ENCODE measurements at places on chromosomes 6 and 20.
A peak's percentile ranks its signal among the peaks of the same experiment; 100 is the strongest.

GRCh38 chr6:32954986-32955802, 2.3 kb upstream of the HLA-DMA start:
- no peak for DNase-seq

DNA sequence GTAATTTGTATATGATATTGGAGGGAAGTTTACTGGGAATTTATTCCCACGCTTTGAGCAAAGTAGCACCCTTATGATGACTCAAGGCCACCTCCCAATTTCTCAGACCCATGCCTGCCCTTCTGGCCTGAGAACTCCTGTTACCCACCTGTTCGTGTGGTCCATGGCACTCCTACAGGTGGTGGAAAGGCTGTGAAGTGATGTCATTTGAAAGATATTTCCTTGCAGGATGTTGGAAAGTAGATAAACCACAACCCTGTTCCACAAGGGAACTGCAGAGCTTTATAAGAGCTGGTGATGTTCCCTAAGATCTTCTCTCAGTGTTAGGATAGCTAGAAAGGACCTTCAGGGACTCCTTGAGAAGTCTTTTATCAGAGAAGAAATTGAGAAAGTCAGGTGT, 70.5 kb downstream of the ADGRG6 start:
- no peak for DNase-seq

GRCh38 chr6:130934848-130935585, 107.8 kb downstream of the SMLR1 start:
- DNase-seq = no peak

GRCh38 chr6:152905551-152906299, 77.1 kb downstream of the FBXO5 start:
- no peak for DNase-seq

GRCh38 chr6:78492351-78493017, 374.9 kb upstream of the IRAK1BP1 start:
- no peak for DNase-seq

DNA sequence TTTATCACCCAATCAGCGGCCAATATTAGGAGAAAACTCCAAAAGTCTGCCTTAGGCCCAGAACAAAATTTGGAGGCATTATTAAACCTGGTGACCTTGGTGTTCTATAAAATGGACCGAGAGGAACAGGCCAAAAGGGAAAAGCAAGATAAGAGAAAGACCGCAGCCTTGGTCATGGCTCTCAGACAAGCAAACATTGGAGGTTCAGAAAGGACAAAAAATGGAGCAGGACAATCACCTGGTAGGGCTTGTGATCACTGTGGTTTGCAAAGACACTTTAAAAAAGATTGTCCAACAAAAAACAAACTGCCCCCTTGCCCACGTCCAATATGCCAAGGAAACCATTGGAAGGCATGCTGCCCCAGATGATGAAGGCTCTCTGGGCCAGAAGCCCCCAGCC, 31.2 kb downstream of the CEP85L start:
- DNase-seq = no peak

- peak; percentile 24 for DNase-seq
These were observed 168.7 kb upstream of the PRSS16 start for GRCh38 chr6:27078734-27079357.

DNA sequence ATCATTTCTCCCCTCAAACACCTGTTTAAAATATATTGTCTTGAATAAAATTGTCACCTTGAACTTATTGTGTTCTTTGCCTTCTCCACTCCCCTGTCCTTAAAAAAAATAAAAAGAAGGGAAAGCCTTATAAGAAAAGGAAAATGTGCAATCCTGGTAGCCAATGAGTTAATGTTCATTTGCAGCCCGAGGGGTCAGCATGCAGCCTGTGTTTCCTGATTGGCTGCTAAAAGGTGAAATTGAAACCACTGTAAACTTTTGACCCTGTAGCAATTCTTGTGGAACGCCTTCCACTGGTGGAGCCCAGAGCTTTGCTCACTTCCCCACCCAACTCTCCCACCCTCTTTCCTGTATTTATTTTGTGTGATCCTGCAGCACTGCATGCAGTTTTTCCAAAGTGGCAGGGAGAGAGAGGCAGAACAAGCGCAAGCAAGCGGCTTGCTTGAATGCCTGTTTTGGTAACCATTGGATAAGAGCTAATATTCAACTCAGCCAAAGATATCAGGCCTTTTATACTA, 74.9 kb downstream of the NCOA3 start:
- DNase-seq = no peak

GRCh38 chr20:25039697-25040437, 18.1 kb downstream of the ACSS1 start:
- DNase-seq = no peak

DNA sequence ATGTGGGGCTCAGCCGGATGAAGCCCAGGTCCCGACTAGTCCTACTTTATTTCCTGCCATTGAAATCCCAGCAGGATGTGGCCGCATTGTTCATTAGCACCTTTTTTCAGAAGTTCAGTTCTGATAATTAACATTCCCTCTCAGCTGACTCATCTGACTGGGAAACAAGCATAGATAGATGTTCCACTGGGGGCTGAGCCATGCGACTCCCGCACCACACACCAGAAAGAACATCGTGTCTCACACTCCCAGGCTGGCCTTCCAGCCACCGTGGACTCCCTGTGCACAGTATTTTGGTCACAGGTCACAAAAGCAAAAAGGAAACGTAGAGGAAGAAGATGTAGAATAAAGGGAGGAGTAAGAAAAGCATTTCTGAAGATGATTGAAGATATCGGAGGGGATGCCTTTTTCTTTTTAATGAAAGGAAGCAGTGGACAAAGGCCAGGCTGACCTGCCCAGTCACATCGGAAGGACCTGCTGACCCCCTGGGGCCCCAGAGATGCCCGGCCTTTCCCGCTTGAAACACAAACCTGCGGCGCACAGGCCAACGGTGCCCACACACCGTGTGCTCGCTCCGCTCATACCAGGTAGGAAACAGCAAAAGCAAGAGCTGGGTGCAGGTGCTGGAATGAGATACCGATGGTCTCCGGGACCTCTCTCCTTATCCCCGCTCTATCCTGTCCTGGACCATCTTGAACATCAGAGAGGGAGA, 11.8 kb downstream of the RPS6KA2 start:
- DNase-seq = no peak
